ENCODE measurements at places on chromosomes 13 and 19.

GRCh38 chr19:27679399-27679798 is 1533.6 kb downstream of the UQCRFS1 start:
- DNase-seq: no peak

DNA sequence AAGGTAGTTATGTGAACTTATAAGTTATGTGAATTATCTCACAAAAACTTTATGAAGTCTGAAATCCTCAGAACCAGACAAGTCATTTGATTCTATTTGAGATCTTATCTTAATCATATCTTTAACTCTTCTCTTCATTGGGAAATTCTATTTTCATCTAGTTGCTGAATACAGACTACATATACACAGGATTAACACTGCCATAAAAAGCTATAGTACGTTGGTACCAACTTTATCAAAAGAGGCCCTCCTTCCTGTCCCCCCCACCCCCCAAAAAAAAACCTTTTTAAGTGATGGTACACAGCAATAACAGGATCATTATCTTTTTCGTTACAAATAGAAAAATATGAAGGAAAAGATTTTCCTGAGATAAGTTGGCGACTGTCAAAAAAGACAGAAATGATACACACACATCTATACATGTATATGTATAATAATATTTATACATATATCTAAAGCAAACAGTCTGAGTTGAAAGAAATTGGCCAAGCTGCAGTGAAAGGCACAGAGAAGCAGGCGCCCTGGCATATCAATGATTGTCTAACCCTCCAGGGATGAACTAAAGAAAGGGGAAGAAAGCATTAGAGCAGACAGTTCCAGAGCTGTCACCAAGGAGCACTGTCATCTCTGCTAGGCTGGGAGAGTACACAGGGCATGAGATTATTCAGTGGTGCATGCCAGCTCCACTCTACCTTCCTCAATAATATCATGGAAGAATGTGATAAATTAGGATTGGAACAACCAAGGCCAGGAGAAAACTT is 116.7 kb downstream of the KLF12 start:
- DNase-seq: no peak

DNA sequence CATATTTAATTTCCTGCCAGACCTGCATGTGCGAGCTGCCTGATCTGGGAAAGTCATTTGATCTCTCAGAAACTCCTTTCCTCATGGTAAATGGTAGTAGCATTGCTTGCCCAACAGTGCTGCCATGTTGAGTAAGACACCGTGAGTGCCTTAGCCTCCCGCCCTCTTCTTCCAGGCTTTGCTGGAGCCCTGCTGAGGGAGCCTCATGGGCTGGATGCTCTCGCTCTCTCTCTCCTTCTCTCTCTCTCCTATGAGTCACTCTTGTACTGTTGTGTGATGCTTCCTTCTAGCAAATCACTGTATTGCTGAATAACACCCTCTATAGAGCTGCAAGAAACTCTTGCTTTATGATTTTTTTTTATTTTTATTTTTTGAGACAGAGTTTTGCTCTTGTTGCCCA is 365.5 kb downstream of the UQCRFS1 start:
- no peak for DNase-seq

DNA sequence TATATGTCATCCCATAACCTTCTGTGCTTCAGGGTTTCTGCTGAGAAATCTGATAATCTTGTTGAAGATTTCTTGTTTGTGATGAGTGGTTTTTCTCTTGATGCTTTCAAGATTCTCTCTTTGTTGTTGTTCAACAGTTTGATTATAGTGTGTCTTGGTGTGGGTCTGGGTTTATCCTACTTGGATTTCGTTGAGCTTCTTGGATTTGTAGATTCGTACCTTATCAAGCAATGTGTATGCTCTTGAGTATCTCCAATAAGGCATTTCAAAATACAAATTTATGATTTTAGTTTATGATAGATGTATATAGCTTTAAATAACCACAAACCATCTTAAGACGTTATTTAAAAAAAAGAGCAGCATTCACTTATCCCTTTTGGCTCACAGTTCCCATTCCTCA is 57.5 kb downstream of the URI1 start:
- no peak for DNase-seq

DNA sequence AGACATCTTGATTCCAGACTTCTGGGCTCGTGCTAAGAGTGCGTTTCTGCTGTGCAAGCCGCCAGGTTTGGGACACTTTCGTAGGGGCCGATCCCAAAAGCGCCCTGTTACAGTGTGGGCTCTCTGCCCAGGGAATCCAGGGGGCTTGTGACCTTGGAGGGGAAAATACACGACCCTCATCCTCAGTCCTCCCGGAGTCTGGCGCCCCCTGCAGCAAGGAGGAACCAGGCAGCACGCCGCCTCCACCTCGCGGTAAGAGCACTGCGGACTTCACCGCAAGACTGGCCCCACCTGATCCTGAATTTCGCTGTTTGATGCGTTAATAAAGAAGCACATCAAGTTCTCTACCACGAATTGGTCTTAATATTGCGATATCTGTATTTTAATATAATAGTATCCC is 5.2 kb downstream of the POLRMT start:
- DNase-seq: no peak
